ENCODE measurements at places on chromosomes 1 and 21. TPM values are rescaled to one million over a fixed set of nuclear protein-coding genes. Genes with fewer than 3 reads are reported as not detected.

The UTP25 gene
- total RNA-seq: 7.0 TPM

The RGSL1 gene
- total RNA-seq: not detected

The CCNL2 gene
- total RNA-seq: 1,008 TPM

The FOXO6 gene
- total RNA-seq: 0.53 TPM

The SPRR2F gene
- total RNA-seq: not detected

The UBQLN4 gene
- total RNA-seq: 22.5 TPM

The SLC16A4 gene
- total RNA-seq: 26.1 TPM

The CHD1L gene
- total RNA-seq: 25.8 TPM

The PGLYRP4 gene
- not detected for total RNA-seq

The CCDC181 gene
- not detected for total RNA-seq

The VTCN1 gene
- not detected for total RNA-seq

The PLA2G2D gene
- not detected for total RNA-seq

The LMOD1 gene
- total RNA-seq: 70.1 TPM

The CD2 gene
- total RNA-seq: 21.9 TPM

The AMPD1 gene
- 4.4 TPM for total RNA-seq

The FAM3B gene
- total RNA-seq: 136 TPM

The KLF17 gene
- total RNA-seq: not detected

The AKR1A1 gene
- total RNA-seq: 190 TPM

The CHAF1B gene
- 0.94 TPM for total RNA-seq

The CELA2B gene
- total RNA-seq: not detected

The H3-3A gene
- total RNA-seq: 202 TPM

The PTGER3 gene
- total RNA-seq: 2.9 TPM

The SLC44A3 gene
- total RNA-seq: 49.0 TPM

The GPR25 gene
- total RNA-seq: not detected

The KIRREL1 gene
- 2.8 TPM for total RNA-seq

The SERPINC1 gene
- total RNA-seq: not detected

The GIPC2 gene
- total RNA-seq: 62.5 TPM

The SLC30A2 gene
- 1.7 TPM for total RNA-seq

The TRMT1L gene
- 8.4 TPM for total RNA-seq

The LRRC8B gene
- 5.0 TPM for total RNA-seq

The TLR5 gene
- 2.1 TPM for total RNA-seq

The NSUN4 gene
- total RNA-seq: 16.5 TPM

The KCNQ4 gene
- 1.1 TPM for total RNA-seq

The FAM110D gene
- total RNA-seq: not detected

The PBX1 gene
- 57.5 TPM for total RNA-seq

The ORC1 gene
- total RNA-seq: 4.0 TPM

The GPR61 gene
- 0.40 TPM for total RNA-seq

The ADCY10 gene
- total RNA-seq: 4.9 TPM

The KCNJ9 gene
- not detected for total RNA-seq

The AMY1C gene
- total RNA-seq: not detected

The ABCA4 gene
- 7.4 TPM for total RNA-seq

The C4BPB gene
- total RNA-seq: 8.6 TPM

Data from Peyer's patch (tissue), 4 donors.